ENCODE measurements at places on chromosomes 11 and 22.

DNA sequence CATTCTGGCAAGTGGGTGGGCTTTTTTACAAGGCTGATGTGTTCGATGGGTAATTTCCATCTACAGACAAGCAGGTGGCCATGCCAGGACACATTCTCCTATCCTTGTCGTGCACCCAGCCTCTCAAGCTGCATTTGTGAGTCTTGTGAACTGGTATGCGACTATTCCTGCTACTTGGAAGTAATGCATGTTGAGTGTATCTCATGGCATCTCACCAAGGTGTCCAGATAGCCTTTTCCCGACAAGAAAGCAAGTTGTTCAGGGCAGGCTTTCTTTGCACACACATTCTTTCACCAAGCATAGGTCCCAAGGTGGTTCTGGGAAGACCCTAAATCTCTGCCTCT is 18.8 kb upstream of the SYT13 start:
- no peak for DNase-seq

- DNase-seq = peak; percentile 11
Observed at GRCh38 chr22:38572065-38572464, 2.1 kb upstream of the DMC1 start.

DNA sequence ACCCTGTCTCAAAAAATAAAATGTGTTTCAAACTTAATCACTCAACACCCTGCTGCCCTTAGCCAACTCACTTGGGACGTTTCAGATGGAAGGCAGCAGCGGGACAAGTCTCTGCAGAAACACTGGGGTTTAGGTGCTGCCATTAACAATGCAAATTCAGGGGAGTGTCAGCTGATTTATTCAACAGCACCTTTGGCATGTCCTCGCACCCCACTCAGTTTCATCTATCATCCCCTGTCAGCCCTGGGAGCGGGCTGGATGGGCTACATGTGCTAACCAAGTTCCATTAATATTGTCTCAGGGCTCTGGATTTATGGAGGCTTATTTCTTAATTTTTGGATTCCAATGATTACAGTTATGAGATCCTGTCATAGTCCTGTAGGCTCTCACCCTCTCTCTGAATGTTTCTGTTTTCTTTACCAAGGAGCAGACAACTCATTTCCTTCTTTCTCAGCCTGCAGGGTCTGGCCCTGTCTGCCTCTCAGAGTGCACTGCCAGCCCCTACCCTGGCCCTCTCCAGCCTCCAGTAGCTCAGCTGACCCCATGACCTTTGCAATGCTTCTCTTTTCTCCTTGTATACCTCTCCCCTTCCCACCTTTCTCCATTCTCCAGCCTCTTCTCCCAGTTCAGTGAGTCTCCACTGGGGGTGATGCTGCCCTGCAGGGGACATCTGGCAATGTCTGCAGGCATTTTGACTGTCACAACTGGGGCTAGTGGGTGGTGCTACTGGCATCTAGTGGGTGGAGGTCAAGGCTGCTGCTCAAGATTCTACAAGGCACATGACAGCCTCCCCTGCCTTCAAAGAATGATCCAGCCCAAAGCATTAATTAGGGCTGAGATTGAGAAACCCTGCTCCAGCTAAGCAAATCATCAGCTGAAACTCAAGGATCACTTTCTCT is 79.0 kb downstream of the APIP start:
- peak; percentile 41 for DNase-seq

GRCh38 chr11:63494975-63495374 is 4.0 kb upstream of the PLAAT5 start:
- no peak for DNase-seq

DNA sequence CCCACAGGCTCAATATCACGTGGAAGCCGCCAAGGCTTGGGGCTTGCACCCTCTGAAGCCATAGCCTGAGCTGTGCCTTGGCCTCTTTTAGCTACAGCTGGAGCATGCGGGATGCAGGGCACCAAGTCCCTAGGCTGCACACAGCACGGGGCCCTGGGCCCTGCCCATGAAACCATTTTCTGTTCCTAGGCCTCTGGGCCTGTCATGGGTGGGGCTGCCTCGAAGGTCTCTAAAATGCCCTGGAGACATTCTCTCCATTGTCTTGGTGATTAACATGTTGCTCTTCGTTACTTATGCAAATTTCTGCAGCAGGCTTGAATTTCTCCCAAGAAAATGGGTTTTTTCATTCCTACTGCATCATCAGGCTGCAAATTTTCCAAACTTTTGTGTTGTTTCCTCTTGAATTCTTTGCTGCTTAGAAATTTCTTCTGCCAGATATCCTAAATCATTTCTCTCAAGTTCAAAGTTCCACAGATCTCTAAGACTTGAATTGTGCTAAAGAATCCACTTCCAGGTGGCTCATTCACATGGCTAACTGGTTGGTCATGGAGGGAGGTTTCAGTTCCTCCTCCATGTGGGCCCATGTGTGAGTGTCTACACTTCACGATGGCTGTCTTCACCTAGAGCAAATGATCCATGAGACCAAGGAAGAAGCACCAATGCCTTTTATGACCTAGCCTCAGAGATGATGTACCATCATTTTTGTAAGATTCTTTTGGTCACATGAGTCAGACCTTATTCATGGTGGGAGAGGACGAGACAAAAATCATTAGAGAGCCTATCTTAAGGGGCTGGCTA is 7.4 kb upstream of the CREBZF start:
- no peak for DNase-seq

DNA sequence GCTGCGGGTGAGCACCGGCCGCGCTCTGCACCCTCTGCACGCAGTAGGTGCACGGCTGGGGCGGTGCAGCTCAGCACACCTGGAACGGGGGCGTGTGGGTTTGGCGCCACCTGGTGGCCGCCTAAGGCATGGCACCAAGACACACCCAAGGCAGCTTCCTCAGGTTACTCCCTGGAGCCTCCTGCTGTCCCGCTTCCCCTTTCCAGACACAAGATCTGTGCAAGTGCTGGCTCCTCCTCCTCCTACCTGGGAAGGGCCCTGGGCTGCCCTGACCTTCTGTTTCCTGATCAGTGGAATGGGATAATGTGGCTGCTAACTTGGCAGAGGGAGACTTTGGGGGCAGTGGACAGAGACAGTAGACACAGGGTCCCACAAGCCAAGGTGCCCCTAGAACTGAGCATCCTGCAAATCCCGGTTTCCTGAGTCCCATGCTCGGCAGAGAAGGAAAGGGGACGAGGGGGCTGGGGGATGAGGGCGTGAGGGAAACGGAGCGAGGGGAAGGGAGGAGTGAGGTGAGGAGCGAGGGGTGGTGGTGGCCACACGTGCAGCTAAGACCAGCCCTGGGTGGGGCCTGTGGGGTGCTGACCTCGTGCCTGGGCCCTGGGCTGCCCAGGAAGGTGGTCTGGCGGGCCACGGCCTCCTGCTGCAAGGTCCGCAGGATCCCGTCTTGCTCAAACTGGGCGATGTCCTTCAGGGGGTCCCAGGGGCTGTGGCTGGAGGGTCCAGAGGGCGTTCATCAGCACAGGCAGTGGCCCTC is 34.8 kb upstream of the CARS1 start:
- peak; percentile 82 for DNase-seq

GRCh38 chr22:35589071-35589755 is 27.9 kb downstream of the MB start:
- DNase-seq = no peak

DNA sequence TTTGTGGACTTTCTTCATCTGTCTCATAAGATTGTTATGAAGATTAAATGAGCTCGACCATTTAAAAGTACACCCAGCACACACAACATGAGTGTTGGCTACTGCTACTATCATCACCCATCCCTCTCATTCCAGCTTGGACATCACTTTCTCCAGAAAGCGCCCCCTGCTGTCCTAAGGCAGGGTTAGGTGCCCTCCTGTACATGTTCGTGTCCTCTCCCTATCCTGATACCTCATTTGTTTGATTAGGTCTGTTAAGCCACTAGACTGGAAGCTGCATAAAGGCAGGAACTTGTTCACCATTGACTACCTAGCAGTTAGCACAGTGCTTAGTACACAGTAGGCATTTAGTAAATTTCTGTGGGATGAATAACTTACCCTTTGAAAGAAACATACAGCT is 85.5 kb downstream of the ENTHD1 start:
- no peak for DNase-seq

DNA sequence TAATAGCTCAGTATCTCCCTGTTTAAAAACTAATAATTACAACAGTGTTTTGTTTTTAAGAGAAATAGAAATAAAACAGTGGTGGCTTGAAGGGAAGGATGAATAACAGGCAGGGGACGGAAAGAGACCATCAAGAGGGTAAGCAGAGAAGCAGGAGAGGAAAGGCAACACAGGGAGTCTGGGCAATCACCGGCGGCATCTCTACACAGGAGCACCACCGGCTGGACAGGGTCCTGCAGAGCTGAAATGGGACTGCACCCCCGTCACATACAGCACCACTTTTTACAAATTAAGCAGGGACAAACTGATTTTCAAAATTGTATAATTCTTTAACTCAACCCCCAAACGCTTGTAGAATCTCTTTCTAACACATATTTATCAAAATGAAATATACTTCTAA is 18.4 kb downstream of the PHF21A start:
- no peak for DNase-seq

- DNase-seq = no peak
Observed at GRCh38 chr22:23424031-23424430, 156.1 kb downstream of the IGLL1 start.

DNA sequence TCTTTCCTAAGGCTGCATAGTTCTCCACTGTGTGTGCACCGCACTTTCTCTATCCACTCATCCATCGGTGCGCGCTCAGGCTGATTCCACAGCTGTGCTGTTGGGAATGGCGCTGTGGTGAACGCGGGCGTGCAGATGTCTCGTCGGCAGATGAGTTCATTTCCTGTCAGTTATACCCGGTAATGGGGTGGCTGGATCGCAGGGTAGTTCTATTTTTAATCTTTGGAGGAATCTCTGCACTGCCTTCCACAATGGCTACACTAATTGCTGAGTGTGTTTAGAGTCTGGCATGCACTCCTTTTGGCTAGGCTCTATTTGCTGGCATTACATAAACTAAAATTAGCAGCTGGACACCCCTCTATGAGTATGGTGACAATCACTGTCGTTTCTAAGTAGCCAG is 27.9 kb upstream of the KRTAP5-7 start:
- DNase-seq = no peak

GRCh38 chr11:116665523-116665922 is 107.3 kb downstream of the BUD13 start:
- DNase-seq = no peak

- no peak for DNase-seq
Observed at GRCh38 chr11:70394211-70394950, 3.9 kb upstream of the CTTN start.

- DNase-seq = peak; percentile 87
Observed at GRCh38 chr22:39343259-39344045, 6.3 kb upstream of the SYNGR1 start.

GRCh38 chr11:13899603-13900002 is 62.9 kb upstream of the SPON1 start:
- DNase-seq = no peak

- no peak for DNase-seq
Observed at GRCh38 chr11:33718440-33718839, 17.8 kb downstream of the CD59 start.

GRCh38 chr11:72606748-72607468 is 67.3 kb downstream of the PDE2A start:
- DNase-seq = no peak

- no peak for DNase-seq
Observed at GRCh38 chr11:14764579-14765527, 121.2 kb downstream of the PDE3B start.

- no peak for DNase-seq
Observed at GRCh38 chr22:20864186-20864908, 5.5 kb downstream of the SNAP29 start.

GRCh38 chr11:128687321-128687720 is 6.6 kb upstream of the FLI1 start:
- peak; percentile 54 for DNase-seq

DNA sequence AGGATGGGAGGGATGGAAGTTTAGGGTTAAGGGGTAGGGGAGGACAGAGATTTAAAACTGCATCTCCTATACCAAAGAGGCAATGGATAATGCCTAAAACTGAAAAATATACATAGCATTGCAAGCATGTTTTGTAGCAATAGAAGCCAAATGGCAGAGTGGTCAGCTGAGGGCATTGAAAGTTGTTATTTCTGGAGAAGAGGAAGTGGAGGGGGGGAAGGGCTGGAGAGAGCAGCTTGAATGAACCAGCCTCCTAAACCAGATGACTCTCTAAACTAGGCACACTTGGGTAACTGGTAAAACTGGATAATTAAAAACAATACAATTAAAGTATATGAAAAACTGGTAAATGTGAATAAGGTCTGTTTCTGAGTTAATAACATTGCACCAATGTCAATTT is 70.3 kb upstream of the TP53I11 start:
- DNase-seq = no peak

DNA sequence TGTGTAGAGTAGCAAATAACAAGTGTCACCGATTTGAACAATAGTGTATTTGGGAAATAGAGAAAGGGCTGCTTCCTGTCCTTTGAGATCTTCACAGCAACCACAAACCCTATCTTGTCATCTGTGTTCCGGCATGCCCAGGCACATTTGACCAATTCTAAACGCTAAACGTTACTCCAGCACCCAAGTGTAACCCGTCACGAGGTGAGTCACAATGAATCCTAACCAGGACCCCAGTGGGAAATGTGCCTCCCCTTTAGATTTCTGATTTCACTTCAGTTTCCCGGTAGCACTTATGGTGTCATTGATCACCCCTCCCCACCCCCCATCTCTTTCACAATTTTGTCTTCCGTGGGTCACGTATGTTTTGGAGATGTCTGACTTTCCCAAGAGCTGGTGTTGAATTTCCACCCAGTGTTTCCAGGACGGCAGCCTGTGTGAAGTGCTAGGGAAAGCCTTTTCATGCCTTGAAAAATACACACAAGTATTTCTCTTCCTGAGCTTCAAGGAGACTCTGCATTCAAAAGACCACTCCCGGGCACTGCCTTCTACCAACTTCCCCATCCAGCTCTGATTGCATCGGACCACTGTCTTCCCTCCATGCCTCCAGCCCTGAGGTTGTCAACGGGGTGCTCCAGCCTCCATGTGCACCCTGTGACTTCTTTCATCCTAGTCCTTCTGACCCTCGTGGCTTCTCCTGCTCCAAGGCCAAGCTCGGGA is 10.5 kb upstream of the C11orf24 start:
- DNase-seq = no peak

GRCh38 chr22:40818192-40818746 is 877 bp downstream of the SLC25A17 start:
- DNase-seq = no peak

GRCh38 chr11:37572491-37573171 is 974.6 kb upstream of the RAG2 start:
- DNase-seq = no peak

DNA sequence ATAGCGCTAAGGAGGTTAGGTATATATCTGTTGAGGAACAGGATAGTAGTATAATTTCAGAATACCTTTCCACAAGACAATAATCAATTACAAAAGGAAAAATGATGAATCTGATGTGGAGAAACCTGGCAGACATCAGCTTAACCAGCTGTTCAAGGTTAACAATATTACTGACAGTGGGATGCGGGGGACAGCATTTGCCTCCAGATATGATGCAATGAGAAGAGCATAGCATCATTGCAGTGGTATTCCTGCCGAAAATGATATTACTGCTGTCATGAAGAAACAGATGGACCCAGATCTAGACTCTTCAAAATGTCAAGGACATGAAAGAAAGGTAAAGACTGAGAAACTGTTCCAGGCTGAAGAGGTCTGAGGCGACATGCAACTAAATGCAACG is 49.7 kb downstream of the RBFOX2 start:
- no peak for DNase-seq

- peak; percentile 98 for DNase-seq
Observed at GRCh38 chr11:111918390-111919256, at the start of gene C11orf52. Gene C11orf52, plus strand, starts transcription at chr11:111918913. Its CDS starts 60 bp downstream, at chr11:111918973.
